ENCODE measurements at places on chromosomes 6 and 20.

DNA sequence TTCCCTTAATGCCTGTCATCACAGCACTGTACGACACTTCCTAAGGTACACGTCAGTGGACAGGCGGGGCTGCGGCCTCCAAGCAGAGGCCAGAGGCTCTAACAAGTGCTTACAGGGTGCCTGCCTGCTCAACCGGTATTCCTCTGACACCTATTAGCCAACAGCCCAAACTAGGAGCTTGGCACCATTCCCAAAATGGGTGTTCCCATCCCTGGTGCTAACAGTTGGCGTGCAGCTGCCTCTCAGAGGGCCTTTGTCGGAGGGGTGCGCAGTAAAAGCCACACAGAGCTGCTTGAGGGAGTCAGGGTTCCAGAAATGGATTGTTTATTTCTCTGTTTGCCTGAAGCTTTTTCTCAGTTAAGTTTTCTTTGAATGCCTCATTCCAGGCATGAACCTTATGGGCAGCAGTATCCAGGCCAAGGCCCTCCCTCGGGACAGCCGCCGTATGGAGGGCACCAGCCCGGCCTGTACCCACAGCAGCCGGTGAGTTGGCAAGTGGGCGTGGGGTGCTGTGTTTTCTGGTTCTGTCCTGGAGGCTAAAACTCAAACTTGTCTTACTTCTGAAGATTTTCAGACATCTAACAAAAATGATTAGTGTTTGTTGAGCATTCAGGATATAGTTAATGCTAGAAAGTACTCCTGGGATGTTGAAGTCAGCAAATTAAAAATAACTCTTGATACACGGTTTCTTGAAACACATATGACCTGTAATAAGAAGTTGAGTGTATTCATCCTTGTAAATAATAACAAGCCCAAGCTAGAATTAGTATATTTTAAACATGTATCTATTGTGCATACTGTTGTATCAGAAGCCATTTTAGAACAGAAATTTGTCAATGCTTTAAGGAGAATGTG lies 124.7 kb downstream of the TMEM242 start:
- no peak for DNase-seq

DNA sequence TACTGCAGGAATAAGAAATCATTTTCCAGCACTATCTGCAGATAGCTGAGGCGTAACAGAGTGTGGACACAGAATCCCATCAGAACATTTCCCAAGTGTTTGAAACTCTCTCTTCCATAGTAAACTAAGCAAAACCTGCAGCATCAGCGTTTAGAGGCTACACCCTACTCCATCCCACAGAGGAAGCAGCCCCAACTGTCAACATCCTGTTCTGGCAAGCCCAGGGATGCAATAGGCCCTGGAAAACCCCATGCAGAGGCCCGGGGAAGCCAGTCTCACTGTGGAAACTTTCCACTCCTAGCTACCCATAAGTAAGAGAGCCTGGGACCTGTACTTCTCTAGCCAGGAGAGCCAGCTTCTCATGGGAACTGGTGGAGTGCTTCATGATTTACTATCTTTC lies 129.4 kb downstream of the LY86 start:
- no peak for DNase-seq

DNA sequence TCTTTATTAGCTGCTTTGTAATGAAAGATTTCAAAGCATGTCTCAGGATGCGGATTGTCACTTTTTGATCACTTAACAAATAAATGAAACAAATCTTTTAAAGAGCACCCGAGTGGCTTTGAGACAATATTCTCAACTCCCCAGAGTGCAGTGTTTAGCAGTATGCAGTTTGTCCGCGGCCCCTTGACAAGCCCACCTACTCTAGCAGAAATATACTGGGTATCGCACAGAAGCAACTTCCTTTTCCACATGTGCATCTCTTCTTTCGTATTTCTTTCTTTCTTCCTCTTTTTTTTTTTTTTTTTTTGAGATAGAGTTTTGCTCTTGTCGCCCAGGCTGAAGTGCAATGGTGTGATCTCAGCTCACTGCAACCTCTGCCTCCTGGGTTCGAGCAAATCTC lies 84.5 kb upstream of the FAM184A start:
- no peak for DNase-seq

GRCh38 chr20:48626226-48626937 lies 201.4 kb downstream of the PREX1 start:
- DNase-seq, result no peak

DNA sequence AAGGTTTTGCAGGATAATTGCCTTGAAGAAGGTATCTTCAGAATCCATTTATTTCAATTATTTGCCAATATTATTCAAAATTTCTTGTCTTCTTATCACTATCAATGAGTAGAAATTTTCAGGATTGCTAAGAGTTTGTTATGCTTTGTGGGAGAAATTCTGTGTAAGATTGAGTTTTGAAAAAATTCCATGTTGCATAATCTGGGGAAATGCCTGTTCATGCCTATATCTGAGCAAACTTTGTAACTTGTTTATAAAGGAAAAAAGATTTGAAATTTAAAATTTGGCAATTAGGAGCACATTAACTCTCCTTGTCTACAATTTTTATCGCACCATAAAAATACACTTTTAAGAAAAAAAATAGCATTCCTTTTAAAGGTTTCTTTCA lies 39.8 kb upstream of the EDN1 start:
- DNase-seq, result no peak

DNA sequence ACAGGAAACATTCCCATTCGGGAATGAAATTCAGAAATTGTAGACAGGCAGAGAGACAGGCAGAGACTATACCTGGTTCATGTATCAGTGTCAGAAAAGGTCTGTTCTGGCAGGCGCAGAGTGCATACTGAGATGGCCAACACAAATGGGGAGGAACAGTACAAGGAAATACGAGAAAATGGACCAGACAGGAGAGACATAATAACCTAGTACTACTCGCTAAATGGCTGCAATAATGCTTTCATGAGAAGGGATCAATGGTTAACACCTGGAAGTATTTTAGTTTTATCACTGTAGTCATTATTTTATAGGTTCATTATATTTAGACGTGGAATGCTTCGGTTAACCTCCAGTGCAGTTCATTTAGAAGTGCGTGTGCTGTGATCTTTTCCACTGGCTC lies 58.9 kb downstream of the CD83 start:
- no peak for DNase-seq
